ENCODE measurements at places on chromosomes 1 and 21. TPM values are rescaled to one million over a fixed set of nuclear protein-coding genes. Genes with fewer than 3 reads are reported as not detected.

The PAQR6 gene
- under 0.01 TPM for total RNA-seq

The SPRR2B gene
- total RNA-seq = not detected

The KCNK2 gene
- not detected for total RNA-seq

The LIN28A gene
- not detected for total RNA-seq

The CLEC20A gene
- not detected for total RNA-seq

The SCNM1 gene
- total RNA-seq = 20.4 TPM

The OR6N1 gene
- not detected for total RNA-seq

The HLX gene
- 11.7 TPM for total RNA-seq

The ADAMTS4 gene
- total RNA-seq = 16.0 TPM

The RAB13 gene
- total RNA-seq = 37.4 TPM

The HES2 gene
- total RNA-seq = 59.4 TPM

The IFI44 gene
- total RNA-seq = 324 TPM

The NTMT2 gene
- not detected for total RNA-seq

The ZNF648 gene
- total RNA-seq = not detected

The C1orf185 gene
- total RNA-seq = not detected

The TSPAN1 gene
- total RNA-seq = 2.0 TPM

The ANGPTL7 gene
- not detected for total RNA-seq

The CYP4A11 gene
- total RNA-seq = not detected

The CNIH3 gene
- 1.9 TPM for total RNA-seq

The TMEM240 gene
- total RNA-seq = 2.9 TPM

The ITGB2 gene
- under 0.01 TPM for total RNA-seq

The S100A7A gene
- total RNA-seq = not detected

Data from epithelial cell of umbilical artery (primary cell).